Progenitor cell of endocrine pancreas (in vitro differentiated cells): ENCODE measurements at places on chromosomes 4 and X. TPM values are rescaled to one million over a fixed set of nuclear protein-coding genes. Genes with fewer than 3 reads are reported as not detected.

The CORIN gene
- total RNA-seq, result 0.84 and 1.5 TPM in 2 replicates

The ADH1C gene
- 3.3 and 4.6 TPM in 2 replicates for total RNA-seq

The NLGN3 gene
- 5.9 and 7.8 TPM in 2 replicates for total RNA-seq

The MMRN1 gene
- total RNA-seq, result 1.6 and 1.7 TPM in 2 replicates

The C4orf51 gene
- not detected in 2 replicates for total RNA-seq

The ADGRG4 gene
- total RNA-seq, result 2.7 and 3.9 TPM in 2 replicates
